ENCODE measurements at places on chromosomes 7 and 10.
A peak's percentile ranks its signal among the peaks of the same experiment; 100 is the strongest.

- no peak for DNase-seq
Observed at GRCh38 chr10:89525556-89525955, 9.8 kb downstream of the SLC16A12 start.

DNA sequence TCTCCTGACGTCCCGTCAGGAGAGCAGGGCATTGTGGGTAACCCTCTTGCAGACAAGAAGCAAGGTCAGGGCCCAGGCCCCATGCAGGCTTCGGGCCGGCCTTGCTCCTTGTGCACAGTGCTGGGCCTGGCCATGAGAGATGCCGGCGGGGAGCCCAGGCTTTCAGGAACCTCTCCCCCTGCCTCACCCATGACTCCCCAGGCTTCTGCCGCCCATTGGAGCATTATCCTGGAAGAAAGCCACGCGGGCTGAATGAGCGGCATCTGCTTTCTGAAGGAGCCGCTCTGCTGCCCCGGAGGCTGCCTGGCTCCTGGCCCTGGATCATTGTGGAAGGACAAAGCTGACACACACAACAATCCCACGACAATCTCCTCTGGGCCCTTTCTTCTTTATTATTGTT is 233.5 kb downstream of the TCF7L2 start:
- no peak for DNase-seq

GRCh38 chr10:119469846-119470245 is 72.7 kb downstream of the RGS10 start:
- DNase-seq, result no peak

DNA sequence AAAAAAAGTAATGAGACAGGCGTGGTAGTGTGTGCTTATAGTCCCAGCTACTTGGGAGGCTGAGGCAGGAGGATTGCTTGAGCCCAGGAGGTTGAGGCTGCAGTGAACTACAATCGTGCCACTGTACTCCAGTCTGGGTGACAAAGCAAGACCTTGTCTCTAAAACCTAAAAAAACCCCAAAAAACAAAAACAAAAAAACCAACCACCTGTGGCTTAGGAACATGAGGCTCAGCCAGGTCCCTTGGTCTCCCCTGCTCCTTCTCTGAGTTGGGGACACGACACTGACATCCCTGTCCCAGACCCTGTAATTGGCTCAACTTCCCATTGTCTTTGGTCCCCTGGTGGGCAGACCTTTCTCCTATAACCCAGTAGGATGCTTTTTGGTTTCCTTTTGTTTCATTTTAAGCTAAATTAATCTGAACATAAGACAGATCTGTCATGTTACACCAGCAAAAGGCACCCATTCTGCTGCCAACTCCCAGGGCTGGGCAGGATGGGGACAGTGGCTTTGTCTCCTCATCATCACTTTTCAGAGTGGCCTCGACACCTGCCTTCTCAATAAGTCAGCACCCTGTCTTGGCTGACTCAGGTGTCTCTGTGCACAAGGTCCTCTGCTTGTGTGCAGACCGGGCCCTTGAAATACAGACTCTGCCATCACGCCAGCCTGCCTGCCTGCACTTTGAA is 74.4 kb downstream of the MYL10 start:
- no peak for DNase-seq

GRCh38 chr7:5431560-5432015 is 8.0 kb upstream of the TNRC18 start:
- DNase-seq, result no peak

DNA sequence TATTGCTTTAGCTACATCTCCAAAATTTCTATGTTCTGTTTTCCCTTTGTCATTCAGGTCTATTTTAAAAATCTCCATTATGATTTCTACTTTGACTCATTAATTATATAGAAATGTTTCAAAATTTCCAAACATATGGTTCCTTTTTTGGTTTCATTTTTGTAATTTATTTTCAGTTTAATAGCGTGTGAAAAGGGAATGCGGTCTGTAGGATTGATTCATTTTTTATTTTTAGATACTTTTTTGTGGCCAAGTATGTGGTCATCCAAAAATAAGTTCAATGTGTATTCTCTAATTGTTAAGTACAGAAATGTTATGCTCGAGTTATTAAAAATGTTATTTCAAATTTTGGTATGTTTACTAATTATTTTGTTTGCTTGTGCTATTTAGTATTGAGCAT is 72.5 kb upstream of the ANKRD1 start:
- DNase-seq, result no peak

GRCh38 chr10:25501912-25502311 is 327.1 kb downstream of the GPR158 start:
- no peak for DNase-seq

GRCh38 chr7:102985176-102985783 is 72.5 kb downstream of the LRRC17 start:
- DNase-seq, result no peak

DNA sequence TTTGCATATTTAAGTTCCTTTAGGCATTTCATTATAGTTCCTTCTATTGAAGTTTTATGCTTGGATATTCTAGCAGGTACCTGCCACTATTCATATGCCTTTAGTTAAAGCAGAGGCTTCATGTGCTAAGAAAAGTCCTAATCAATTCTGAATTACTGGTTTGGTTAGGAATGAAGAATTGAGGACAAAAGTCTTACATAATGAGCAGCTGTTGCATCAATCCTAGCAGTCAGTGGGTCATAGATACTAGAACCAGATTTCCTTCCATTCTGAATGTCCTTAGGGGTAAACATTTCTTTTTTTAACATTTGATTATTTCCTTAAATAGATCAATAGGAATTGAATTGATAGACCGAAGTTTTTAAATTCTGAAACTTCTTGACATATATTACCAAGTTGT is 59.2 kb downstream of the CDK13 start:
- DNase-seq, result no peak

- no peak for DNase-seq
Observed at GRCh38 chr10:122302315-122302714, 31.2 kb downstream of the BTBD16 start.

GRCh38 chr10:69096045-69096444 is 8.1 kb downstream of the SRGN start:
- no peak for DNase-seq

DNA sequence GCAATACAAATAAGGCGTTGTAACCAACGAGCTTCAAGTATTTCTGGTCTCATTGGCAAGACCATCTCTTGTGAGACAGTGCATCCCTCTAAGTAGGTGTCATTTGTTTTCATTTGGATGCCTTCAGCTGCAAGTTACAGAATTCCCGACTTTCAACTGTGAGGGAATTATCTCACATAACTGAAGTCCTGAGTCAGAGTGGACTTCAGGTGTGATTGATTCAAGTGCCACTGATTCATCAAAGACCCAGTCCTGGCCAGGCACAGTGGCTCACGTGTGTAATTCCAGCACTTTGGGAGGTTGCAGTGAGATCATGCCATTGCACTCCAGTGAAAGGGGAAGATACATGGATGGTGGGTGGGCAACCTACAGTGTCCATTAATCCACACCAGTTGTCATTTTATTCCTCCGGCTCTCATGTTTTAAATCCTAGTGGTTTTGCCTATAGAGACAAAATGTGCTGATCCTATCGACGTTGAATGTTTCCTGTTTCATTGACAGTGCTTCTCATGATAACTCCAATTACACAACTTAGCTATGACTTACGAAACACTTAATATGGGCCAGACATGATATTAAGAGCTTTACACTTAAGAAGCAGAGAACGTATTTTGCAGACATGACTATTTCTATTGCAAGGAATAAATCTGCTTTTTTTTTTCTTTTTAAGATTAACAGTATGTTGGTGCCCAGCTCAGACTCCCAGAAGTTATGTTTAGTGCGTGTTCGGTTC is 268.0 kb downstream of the FRMD4A start:
- no peak for DNase-seq

- DNase-seq, result no peak
Observed at GRCh38 chr7:149240637-149241036, 1.2 kb downstream of the ZNF212 start.

DNA sequence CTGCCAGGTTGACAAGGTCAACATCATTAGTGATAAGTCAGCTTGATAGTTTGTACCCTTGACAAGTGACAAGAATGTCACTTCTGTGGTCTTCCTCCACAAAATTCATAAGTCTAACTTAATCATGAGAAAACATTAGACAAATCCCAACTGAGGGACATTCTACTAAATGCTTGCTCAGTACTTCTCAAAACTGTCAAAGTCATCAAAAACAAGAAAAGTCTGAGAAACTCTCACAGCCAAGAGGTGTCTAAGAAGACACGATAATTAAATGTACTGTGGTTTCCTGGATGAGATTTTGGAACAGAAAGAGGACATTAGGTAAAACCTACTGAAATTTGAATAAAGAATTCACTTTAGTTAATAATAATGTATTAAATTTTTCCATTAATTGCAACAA is 29.8 kb upstream of the SLC16A12 start:
- DNase-seq, result no peak

DNA sequence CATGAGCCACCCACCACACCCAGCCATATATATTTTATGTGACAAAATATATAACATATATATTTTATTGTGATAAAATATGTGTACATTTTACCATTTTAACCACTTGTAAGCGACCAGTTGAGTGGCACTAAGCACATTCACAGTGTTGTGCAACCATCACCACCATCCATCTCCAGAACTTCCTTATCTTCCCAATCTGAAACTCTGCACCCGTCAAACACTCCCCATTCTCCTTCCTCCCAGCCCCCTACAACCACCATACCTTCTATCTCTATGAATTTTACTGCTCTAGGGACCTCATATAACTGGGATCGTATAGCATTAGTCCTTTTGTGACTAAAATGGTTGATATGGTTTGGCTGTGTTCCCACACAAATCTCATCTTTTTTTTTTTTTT is 20.8 kb upstream of the CYTH3 start:
- DNase-seq, result no peak

DNA sequence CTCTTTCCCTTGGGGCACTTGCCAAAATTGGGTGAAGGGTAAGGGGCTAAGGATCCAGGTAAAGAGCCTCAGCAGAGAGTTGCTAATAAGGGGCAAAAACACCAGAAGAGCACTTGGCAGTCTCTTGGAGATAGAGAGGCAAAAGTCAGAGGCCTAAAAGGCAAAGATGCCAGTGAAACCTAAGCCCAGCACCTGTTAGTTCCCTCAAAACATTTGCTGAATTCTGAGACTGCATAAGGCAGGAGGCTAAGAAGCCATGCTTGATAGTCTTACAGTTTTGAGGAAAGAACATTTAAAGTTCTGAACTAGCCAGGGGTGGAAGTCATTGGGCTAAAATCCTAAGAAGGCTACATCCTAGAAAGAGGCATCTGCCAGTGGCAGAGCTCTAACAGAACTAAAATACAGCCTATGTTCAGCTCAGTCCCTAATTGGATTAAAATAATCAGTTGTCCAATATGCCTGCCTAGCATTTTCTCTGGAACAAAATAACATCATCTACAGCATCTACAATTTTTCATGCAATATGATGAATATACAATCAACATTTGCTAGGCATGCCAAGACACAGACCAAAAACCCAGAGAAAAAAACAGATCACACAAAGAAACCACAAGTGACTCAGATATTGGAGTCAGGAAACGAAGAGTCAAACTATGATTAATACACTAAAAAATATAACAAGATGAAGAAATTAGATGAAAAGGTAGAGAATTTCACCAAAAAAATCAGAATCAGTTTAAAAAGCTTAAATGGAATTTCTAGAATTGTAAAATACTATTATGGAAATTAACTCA is 7.7 kb downstream of the HTR7 start:
- DNase-seq, result no peak

- DNase-seq, result no peak
Observed at GRCh38 chr7:152674860-152675758, 832 bp downstream of the XRCC2 start.

DNA sequence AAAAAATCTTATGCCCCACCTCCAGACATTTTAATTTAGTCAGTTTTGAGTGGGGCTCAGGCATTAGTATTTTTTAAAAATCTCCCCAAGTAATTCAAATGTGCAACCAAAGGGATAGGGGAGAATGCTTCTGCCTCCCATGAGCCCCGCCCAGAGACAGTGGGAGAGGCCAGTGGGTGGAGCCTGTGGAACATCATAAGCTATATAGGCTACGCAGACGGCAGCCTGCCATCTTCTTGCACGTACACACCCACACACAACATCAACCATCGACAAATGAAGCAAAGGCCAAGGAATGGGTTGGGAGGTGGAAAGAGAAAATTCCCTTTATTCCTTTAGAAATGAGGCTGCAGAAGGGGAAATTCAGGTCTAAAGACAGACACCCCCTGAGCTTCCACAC is 25.2 kb downstream of the CREB3L2 start:
- no peak for DNase-seq

- DNase-seq, result no peak
Observed at GRCh38 chr7:136189506-136189998, 212.4 kb upstream of the MTPN start.

- no peak for DNase-seq
Observed at GRCh38 chr7:156004265-156005201, 192.3 kb upstream of the SHH start.

DNA sequence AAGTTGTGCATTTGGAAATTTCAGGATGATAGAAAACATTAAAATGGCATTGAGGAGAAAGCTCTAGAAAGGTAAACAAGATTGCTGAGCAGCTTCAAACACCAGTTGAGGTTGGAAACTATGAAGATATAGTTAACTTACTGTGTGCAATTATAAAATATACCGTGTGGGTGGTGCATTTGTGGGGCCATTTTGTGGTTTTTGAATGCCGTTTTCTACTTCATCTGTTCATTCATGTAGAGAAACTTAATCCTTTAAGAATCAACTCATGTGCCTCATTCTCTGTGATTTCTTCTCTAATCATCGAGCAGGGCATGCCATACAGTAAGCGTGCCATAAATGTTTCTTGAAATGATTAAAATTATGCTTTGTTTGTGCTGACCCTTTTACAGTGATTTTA is 232.8 kb upstream of the TEX47 start:
- no peak for DNase-seq

- DNase-seq, result no peak
Observed at GRCh38 chr10:131435760-131436457, 124.4 kb upstream of the TCERG1L start.

DNA sequence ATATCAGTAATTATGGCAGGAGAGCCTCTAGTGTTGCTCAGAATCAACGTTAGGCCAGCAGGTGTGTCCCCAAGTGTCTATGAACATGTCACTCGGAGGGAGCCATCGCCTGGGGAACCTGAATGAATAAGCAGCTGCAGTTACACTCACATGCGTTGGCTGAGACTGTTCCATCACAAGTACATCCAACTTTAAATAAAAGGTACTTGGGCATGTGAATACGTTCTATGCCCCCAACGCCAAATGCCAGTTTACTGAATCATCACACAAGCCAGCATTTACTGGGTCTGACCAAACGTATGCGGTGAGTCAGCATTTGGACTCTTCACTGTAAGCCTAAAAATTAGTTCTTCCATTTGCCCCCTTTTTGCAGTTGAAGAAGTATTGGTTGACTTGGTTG is 207.6 kb upstream of the PLXNA4 start:
- peak; percentile 19 for DNase-seq

GRCh38 chr10:68559841-68560185 is 324 bp upstream of the TET1 start:
- no peak for DNase-seq

All from H1 (cell line).